ENCODE measurements at places on chromosomes 5 and 9. TPM values are rescaled to one million over a fixed set of nuclear protein-coding genes. Genes with fewer than 3 reads are reported as not detected.

Gene SLC34A1
- total RNA-seq = 0.19 TPM

Gene SMIM32
- total RNA-seq = not detected

Gene MYOZ3
- 0.16 TPM for total RNA-seq

Gene PCDHB4
- total RNA-seq = not detected

Gene HSDL2
- total RNA-seq = 27.3 TPM

Gene FGD3
- total RNA-seq = 72.9 TPM

Gene INSL6
- not detected for total RNA-seq

Gene SLC6A7
- not detected for total RNA-seq

Gene OTULINL
- 17.9 TPM for total RNA-seq

Gene ZDHHC11
- total RNA-seq = 28.3 TPM

Gene SPEF2
- total RNA-seq = 17.9 TPM

Gene ZFP2
- total RNA-seq = 0.58 TPM

Gene CDK9
- total RNA-seq = 105 TPM

Gene C9orf50
- not detected for total RNA-seq

Gene FAM174A
- total RNA-seq = 6.3 TPM

Gene TENT4A
- 49.8 TPM for total RNA-seq

Gene PIP5KL1
- total RNA-seq = 6.4 TPM

Gene SPAG8
- total RNA-seq = 1.1 TPM

Gene PLAC8L1
- total RNA-seq = 0.42 TPM

Gene PCDHGA5
- total RNA-seq = not detected

DNA sequence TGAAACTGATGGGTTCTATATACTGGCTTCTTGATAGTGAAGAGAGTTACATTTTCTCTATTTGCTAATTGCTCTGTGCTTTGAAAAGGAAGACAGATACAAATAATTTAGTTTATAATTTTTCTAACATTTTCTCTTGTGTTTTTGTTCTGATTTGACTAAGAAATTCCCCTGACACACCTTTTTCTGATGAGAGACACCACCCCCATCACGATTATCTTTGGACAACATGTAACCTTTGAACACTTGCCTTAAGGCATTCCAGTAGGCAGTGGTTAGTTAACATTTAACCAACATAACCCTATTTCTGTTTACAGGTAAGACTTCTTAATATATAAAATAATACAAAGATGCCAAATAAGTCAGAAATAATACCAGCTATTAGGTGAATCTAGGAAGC, 4.1 kb upstream of the PTBP3 start:
- DNase-seq = no peak

GRCh38 chr5:136006761-136007251, 22.0 kb upstream of the TGFBI start:
- DNase-seq = no peak

DNA sequence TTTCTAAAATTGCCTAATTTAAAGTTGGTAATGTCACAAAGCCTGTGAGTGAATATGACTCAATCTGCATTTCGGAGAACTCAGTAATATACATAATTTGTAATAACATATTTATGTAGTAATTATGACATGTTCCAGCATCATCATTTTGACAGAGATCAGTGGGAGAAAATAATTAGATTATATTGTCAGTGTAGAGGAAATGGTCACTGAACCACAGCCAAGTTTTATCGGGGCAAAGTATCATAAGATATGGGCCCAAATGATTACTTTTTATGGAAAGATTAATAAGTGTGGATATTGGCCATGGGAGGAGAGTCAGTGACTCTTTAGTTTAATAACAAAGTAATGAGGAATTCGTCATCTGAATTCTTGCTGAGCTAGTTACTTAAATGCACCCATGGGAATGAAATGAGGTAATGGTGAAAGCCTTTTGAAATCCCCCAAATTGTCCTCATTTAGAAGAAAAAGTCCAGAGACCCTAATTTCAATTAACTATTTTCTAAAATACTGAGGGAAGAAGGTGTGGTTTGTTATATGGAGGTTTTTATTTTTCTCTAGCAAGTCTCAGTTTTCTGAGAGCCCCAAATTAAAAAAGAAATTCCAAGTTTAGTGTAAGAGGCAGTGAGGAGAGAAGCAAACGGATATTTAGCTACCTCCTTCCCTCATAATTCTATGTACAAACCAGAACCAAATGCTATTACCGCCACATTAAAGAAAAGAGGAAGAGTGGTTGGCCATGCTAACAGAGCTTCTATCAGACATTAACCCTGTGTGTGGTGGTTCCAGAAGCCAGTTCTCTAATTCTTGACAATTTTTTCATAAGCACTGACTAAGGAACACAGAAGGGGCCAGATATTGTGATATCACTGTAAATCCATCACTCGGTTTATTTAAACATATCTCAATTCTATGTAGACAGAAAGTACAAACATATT, 37.7 kb upstream of the MRPS30 start:
- DNase-seq = no peak

GRCh38 chr9:136687721-136688223, 515 bp upstream of the AGPAT2 start:
- DNase-seq = no peak

DNA sequence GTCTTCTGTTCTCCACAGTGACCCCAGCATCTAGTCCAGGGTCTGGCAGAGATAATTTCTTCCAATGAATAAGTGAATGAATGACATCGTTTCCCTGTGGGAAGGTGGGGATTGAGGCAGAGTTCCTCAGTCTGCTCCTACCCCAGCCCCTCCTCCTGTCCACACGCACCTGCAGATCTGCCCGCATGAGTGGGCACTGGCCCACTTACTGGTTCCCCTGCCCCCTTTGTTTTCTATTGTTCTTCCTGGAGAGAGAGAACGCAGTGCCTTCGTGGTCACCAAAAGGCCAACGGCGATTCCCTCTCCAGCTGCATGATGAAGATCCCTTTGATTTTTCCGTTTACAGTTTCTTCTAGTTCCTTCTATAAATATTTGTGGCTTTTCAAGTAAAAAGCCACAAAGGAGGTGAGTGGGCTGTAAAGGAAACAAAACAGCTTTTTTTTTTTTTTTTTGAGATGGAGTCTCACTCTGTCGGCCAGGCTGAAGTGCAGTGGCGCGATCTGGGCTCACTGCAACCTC, 5.8 kb upstream of the FPGS start:
- no peak for DNase-seq

DNA sequence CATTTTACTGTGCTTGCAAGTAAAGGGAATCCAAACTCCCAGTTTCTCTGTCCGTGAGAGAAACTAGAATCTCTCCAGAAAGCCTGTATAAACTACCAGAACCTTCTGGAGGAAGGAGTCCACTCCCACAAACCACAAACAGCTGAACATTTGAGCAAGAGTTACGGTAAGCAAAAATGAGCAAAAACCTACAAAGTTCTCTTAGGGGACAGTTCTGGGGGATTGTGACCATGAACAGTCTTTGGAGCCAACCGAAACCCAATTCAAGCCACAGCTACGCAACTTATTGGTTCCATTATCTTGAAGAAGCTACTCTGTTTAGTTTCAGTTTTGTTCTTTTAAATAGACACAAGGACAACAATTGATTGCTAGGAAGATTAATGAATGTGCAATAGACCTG, 330.6 kb downstream of the ASTN2 start:
- DNase-seq = no peak

DNA sequence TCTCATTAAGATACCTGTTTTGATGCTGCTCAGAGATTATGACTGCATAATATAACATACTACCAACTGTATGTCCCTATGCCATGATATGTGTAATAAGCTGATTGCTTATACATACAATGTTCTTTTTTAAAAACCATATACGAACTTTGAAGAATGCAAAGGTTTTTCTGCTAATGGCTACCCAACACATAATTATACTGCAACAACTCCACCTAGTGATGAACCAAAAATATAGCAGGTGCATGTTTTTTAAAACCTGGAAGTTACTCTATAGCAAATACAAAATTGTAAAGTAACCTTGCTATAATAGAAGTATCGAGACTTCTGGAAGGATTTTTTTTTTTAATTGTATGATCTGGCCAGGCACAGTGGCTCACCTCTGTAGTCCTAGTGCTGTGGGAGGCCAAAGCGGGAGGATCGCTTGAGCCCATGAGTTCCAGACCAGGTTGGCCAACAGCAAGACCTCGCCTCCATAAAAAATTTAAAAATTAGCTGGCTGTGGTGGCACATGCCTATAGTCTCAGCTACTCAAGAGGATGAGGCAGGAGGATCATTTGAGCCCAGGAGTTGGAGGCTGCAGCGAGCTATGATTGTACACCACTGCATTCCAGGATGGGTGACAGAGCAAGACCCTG, 49.1 kb downstream of the HOMER1 start:
- no peak for DNase-seq

DNA sequence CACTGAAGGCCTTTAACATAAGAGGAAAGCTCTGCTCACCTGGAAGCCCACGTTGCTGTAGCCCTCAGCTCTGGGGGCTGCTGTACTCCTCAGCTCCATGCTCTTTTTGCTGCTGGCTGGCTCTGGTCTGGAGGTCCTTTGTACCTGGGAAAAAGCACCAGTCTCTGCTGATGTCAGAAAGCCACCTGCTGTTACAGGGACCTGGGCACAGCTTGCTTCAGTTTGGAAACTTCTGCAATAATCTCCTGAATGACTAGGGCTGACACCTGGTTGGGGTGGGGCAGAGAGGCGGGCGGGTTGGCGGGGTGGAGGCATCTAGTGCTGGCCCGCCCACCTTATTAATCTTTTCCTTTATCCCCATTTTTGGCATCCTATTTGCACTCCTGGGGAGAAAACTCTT, at the start of gene SLC28A3:
Gene SLC28A3, minus strand, starts transcription at position 224 of the 400 bp plus-strand sequence. Its CDS starts 125 bp downstream, at position 99.
- no peak for DNase-seq

DNA sequence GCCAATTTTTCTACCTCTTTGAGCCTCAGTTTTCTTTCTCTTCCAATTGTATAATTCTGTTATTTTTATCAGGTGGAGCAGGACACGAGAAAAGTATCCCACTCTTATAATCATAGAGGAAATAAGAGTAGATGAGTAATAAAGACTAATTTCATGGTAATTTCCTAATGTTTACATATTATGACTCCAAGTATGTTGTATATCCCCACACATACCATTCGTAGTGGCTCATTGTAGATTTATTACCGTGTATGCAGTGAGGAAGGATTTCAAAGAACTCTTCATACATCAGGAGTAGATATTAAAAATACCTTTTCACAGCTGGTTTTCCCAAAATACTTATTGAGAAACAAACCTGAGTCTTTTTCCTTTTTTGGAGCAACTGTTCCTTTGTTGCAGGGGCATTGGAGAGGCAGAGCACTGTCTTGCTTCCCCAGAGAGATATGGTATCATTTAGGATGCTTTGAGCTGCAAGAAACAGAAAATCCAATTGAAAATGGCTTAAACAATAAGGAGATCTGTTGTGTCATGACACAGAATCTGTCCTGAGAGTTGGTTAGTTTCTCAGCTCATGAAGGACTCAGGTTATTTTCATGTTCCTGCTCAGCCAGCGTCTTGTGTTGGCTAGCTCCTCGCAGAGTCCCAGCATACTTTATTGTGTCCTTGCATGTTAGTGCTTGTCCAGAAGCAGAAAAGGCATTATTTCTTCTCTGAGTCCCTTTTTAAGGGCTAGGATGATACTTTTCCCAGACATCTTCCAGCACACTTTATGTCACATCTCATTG, 291.2 kb downstream of the ARHGAP26 start:
- DNase-seq = no peak

- DNase-seq = peak; percentile 95
These were observed at the start of gene LMNB1 for GRCh38 chr5:126776499-126777256. Gene LMNB1 (plus strand): TSS chr5:126777136. CDS start chr5:126777509, 373 bp downstream.

GRCh38 chr9:70805949-70806348, 315.5 kb downstream of the TRPM3 start:
- DNase-seq = no peak

GRCh38 chr5:141692533-141692888, 10.5 kb upstream of the ARAP3 start:
- DNase-seq = no peak

- DNase-seq = no peak
These were observed 175.2 kb upstream of the HAPLN1 start for GRCh38 chr5:83895860-83896259.

DNA sequence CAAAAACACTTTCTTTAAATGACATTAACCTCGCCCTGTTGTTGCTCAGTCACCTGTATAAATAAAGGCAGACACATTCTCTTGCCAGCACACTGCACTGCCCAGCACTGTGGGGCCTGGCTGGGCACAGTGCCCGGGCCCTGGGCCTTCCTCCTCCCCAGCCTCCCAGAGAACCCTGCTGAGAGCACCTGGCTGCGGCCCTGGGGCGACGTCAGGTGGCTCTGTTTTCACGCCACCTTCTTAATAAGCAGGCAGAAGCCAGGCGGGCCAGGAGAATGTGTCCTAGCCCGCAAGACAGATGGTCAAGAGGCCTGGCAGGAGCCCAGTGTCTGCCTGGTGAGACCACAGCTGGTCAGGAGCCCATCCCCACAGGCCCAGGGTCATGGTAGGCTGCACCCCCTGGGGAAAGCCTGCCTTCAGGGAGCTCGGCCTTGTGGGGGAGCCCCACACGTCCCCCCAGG, 8.2 kb upstream of the AGPAT2 start:
- DNase-seq = no peak

Measured in activated T-cell treated with anti-CD3 and anti-CD28 coated beads, Interleukin-2, amount 50 U/mL, for 72 hours (primary cell).